ENCODE measurements at places on chromosomes 12 and 14.

- DNase-seq = no peak
- no peak overlapping the region for H3K4me3 ChIP-seq
- H3K36me3 ChIP-seq = peaks cover 14% of the 10 kb centered on the region
- H3K27me3 ChIP-seq = no peaks in the 10 kb centered on the region
- peaks cover 10% of the 10 kb centered on the region for H3K4me1 ChIP-seq
Observed at GRCh38 chr12:51285843-51286242, 15.6 kb upstream of the SMAGP start.

DNA sequence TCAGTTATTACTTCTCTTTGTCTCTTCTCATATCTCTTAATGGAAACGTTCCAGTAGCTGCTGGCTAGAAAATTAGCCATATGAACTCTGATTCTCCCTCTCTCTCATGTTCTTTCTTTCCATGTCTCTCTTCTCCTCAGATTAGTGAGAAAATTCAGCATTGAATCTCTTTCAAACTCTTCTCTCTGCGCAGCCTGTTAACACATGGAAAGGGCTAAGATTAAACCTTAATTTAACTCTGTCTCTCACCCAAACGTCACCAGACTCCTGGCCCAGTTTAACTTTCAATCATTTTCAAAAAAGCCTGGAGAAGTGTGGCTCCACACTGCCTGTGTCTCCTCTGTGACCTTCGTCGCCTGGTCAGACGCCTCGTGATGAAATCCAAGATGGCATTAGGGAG lies 1234.2 kb downstream of the BCL11B start:
- H3K27me3 ChIP-seq = no peaks in the 10 kb centered on the region
- no peak overlapping the region for H3K27ac ChIP-seq
- no peak for DNase-seq
- H3K4me1 ChIP-seq = peaks cover 5% of the 10 kb centered on the region
- no peak overlapping the region for H3K4me3 ChIP-seq

GRCh38 chr12:98572010-98572409 lies 21.5 kb upstream of the SLC25A3 start:
- H3K27ac ChIP-seq = no peak overlapping the region
- no peaks in the 10 kb centered on the region for H3K4me1 ChIP-seq
- no peaks in the 10 kb centered on the region for H3K27me3 ChIP-seq
- H3K4me3 ChIP-seq = no peak overlapping the region

- H3K4me1 ChIP-seq = peaks cover 14% of the 10 kb centered on the region
- no peak overlapping the region for H3K4me3 ChIP-seq
Observed at GRCh38 chr12:24798335-24798734, 150.6 kb downstream of the BCAT1 start.

DNA sequence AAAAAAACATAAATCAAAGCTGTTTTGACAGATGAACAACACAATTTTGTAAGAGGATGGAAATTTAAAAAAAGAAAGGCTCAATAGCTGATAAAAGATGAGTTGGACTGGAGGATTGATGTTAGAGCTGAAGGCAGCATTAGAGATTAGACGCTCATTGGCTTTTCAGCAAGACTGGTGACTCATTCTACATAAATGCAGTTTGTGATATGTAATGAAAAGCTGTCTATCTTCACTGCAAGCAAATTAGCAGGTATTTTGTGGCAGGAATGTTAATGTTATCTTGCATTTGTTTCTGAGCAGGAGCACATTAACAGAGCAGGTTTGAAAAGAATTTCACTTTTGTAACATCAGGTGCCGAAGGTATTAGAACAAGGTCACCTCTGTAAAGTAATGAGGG lies 442.7 kb upstream of the NOVA1 start:
- no peak overlapping the region for H3K27ac ChIP-seq
- no peak overlapping the region for H3K4me3 ChIP-seq
- no peaks in the 10 kb centered on the region for H3K27me3 ChIP-seq
- H3K36me3 ChIP-seq = no peaks in the 10 kb centered on the region

Measured in activated naive CD8-positive, alpha-beta T cell treated with anti-CD3 and anti-CD28 coated beads for 36 hours (primary cell).